Right atrium auricular region (tissue), 2 donors: ENCODE measurements at places on chromosomes 12 and 14.

- no peak for DNase-seq
Observed at GRCh38 chr12:54404061-54405004, 14.7 kb downstream of the ITGA5 start.

GRCh38 chr14:32786886-32787285, 151.8 kb upstream of the NPAS3 start:
- no peak for DNase-seq

DNA sequence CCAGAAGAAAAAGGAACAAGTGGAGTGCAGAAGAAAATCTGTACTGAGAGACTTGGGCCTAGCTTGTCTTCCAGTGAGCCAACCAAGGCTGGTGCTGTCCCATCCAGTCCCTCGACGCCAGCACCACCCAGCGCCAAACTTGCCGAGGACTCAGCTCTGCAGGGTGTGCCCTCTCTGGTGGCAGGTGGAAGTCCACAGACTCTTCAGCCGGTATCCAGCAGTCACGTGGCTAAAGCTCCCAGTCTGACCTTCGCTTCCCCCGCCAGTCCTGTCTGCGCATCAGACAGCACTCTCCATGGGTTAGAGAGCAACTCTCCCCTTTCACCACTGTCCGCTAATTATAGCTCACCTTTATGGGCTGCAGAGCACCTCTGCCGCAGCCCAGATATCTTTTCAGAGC, 15.6 kb downstream of the CIPC start:
- DNase-seq: no peak

- DNase-seq: no peak
Observed at GRCh38 chr14:75426332-75427125, 1.3 kb upstream of the JDP2 start.

DNA sequence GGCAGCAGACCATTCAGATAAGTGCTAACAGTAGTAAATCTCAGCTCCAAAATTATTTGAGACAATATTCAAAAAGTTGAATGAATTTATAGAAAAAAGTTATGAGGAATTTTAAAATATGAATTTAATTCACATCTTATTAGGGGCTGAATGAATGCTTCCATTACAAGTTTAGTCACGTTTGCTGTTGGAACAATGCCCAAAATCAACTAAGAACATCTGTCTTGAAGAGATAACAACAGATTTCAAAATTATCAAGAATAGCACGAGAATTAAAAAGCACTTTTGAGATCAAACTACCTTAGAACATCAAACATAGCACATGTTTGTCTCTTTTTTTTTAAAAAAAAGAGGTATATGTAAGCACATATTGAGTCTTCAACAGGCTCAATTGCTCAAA, 115.4 kb upstream of the PPFIA2 start:
- no peak for DNase-seq

GRCh38 chr12:111841236-111841749, 735 bp upstream of the MAPKAPK5 start:
- DNase-seq: no peak

DNA sequence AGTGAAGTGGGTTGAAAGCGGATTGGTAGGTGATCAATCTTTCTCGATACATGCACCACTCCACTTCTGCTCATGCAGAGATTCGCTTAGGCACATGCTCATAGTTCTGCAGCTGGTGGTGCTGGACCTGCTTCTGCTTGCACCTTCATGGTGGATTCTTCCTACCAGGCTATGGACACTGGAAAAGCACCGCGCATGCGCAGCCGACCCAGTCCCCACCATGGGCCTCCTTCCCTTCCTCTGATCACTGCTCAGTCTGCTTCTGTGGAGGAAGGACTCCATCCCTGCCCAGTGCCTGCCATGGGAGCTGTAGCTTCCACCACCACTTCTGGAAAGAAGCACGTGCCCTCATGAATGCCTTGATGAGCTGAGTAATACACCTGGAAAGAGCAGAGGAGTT, 61.8 kb upstream of the PTPRQ start:
- DNase-seq: no peak

- DNase-seq: no peak
Observed at GRCh38 chr14:71115821-71116567, 208.7 kb downstream of the PCNX1 start.

DNA sequence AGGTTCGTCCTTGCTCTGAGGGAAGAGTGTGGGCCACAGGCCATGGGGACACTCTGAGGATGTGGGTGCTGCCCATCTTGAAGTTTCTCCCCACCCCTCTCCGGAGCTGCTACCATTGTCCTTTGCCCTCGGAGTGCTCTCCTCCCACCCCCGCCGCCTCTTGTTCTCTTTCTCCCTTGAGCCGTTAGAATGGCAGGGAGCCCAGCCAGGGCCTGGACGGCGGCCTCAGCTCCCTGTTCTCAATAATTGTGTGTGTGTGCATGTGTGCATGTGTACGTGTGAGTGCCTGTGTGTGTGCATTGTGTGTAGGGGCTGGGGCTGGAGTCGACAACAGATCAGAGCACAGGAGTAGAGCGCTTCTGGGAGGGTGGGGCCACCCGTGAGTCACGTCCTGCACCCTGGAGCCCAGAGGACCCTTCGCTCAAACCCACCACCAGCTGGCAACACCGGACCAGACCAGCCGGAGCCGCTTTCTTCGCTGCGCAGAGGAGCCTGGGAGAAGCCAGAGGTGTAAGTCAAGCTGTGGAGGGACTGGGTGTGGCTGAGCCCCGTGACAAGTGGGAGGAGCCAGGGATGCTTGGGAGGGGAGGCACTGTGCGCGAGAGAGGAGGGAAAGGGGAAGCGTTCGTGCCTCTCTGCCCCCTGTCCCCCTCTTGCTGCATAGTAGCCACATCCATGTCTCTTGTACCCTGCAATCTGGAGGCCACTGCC, 25.9 kb upstream of the KCNA5 start:
- no peak for DNase-seq
